Fibroblast of villous mesenchyme (primary cell): ENCODE measurements at places on chromosomes 16 and 17. TPM values are rescaled to one million over a fixed set of nuclear protein-coding genes. Genes with fewer than 3 reads are reported as not detected.

DNA sequence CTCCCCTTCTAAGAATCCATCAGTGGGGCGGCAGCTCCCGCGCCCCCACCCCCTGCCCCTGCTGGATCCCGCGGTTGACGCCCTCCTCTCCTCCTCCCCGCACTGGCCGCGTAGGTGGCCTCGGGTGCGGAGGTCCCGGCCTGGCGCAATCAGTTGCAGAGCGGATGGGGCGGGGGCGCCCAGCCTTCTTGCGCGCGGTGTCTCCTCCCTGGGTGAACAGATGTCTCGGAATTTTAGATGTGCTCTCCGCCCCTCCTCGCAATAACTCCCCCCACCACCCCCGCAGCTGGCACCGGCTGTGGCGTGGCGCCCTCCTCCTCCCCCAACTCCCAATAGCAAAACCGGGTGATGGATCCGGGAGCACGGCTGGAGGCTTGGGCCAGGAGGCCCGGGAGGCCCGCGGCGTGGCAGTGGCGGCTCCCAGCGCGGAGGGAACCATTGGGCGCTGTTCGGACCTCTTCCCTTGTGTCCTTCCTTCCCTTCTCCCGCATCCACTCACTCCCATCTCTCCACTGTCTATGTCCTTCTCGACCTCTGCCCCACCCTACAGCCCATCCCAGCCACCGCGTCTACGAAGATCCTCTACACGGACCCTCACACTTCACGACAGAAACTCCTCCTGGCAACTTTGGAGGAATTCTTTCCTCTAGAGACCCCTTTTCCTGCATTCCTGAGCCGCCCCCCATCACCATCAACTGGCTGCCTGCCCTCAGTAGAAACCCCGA lies 11.0 kb downstream of the NEUROD2 start:
- no peak for DNase-seq

GRCh38 chr16:57537581-57538234 lies 1.3 kb upstream of the CCDC102A start:
- no peak for DNase-seq

DNA sequence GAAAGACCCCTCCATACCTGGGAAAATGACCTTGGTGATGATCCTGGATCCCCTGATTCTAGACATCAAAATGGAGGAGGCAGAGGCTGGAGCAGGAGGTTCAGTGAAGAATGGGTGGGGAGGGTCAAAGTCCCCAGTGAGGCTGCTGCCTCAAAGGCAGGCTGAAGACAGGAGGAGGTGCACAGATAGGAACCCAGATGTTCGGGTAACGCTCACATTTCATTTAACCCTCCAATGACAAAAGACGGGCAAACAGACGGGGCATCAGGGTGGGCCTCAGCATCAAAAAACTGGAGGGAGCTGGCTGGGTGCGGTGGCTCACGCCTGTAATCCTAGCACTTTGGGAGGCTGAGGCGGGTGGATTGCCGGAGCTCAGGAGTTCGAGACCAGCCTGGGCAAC lies at the start of gene ANKRD40CL:
ANKRD40CL (minus strand) TSS at position 73 of the 400 bp plus-strand sequence. CDS start 605 bp downstream, outside the sequence.
- no peak for DNase-seq

- DNase-seq: no peak
Measured at GRCh38 chr16:63689068-63689467, 1432.8 kb downstream of the CDH11 start.

GRCh38 chr16:49952386-49952785 lies 72.6 kb upstream of the CNEP1R1 start:
- no peak for DNase-seq

DNA sequence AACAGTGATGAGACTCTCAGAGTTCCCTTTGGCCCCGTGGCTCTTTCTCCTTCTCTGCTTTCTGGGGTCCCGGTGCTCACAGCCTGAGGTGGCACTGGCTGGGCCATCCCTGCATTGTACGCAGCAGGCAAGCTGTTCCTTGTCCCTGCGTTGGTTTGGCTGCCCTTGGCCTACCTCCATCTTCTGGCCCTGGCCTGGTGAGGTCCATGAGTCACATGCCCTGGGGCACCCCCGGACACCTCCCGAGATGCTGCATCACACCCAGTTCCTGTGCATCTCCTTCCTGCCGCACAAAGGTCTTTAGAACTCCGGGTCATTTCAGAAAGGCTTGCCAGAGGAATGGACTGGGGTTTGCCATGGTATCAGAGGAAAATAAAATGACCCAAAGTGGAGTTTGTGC lies 9.5 kb downstream of the SULT1A2 start:
- no peak for DNase-seq

Gene LRRC75A
- total RNA-seq: 0.32 and 2.6 TPM in 2 replicates

Gene ADAM11
- total RNA-seq: 0.32 and 0.43 TPM in 2 replicates
